ENCODE measurements at places on chromosomes 11 and 22. TPM values are rescaled to one million over a fixed set of nuclear protein-coding genes. Genes with fewer than 3 reads are reported as not detected.
A peak's percentile ranks its signal among the peaks of the same experiment; 100 is the strongest.

GRCh38 chr11:98616098-98616655 lies 404.6 kb upstream of the CNTN5 start:
- H3K4me1 ChIP-seq: no peaks in the 10 kb centered on the region
- H3K27me3 ChIP-seq: no peaks in the 10 kb centered on the region
- H3K4me3 ChIP-seq: no peak overlapping the region

Gene OR6T1
- not detected for total RNA-seq

Gene OR51I1
- total RNA-seq: not detected

Gene HEPHL1
- total RNA-seq: not detected

GRCh38 chr11:69588270-69588669 lies 52.7 kb upstream of the CCND1 start:
- no peak overlapping the region for H3K27ac ChIP-seq
- H3K4me1 ChIP-seq: no peaks in the 10 kb centered on the region
- no peak overlapping the region for H3K4me3 ChIP-seq
- H3K36me3 ChIP-seq: no peaks in the 10 kb centered on the region
- DNase-seq: no peak

Gene PRG3
- not detected for total RNA-seq

DNA sequence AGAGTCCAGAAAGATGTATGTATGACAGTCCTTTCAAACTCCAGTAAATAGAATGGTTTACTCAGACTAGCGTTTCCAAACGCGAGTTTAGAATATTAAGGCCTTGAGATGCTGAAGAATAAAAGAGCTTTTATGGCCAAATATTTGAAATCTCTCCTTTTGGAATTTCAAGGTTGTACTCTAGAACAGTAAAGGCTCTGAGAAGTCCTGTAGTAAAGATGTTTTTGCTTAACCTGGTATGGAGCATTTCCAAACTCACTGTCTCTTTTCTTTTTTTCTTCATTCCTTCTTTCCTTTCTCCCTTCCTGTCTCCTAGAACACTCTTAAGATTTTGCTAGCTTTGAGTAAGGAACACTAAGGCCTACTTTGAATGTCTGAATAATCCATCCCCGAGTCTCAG lies 91.4 kb upstream of the RAG2 start:
- H3K27me3 ChIP-seq: no peaks in the 10 kb centered on the region
- H3K4me3 ChIP-seq: no peak overlapping the region
- no peaks in the 10 kb centered on the region for H3K4me1 ChIP-seq

DNA sequence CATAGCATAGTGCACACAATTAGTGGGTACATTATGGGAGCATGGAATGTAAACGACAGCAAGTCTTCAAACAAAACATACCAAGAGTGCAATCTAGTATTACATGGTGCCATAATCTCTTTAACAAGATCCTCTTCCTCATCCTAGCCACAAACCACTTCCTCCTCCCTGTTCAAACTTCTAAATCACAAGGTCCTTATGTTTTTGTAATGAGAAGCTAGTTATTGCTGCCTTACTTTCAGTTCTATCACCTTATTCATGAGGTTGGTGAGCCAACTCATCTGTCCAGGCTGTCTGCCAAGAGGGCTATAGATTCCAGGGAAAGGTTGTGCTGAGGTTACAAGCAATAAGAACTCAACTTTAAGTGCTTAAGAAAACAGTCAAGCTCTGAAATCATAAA lies 195.4 kb upstream of the ARHGAP20 start:
- no peak overlapping the region for H3K27ac ChIP-seq
- peaks cover 15% of the 10 kb centered on the region for H3K4me1 ChIP-seq

Gene CARD18
- not detected for total RNA-seq

DNA sequence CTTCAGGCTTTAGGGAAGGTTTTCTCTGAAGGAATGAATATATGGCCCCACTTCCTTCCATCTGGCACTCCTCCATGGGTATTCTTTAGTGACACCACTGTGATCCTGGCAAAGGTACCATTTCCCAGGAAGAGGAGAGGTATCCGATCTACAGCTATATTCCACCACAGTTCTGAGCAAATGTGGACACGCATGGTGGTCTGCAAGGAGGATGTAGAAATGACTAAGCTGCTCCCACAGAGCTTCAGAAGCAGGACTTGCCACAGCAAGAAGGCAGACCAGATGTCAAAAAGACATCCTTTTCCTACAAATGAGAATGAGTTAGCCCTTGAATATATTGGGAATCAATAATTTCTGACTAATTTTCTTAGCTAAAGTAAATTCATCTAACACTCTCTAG lies 45.5 kb downstream of the ARFGAP2 start:
- peak; percentile 21 for DNase-seq
- peaks cover 36% of the 10 kb centered on the region for H3K4me1 ChIP-seq
- H3K4me3 ChIP-seq: no peak overlapping the region
- no peaks in the 10 kb centered on the region for H3K36me3 ChIP-seq

DNA sequence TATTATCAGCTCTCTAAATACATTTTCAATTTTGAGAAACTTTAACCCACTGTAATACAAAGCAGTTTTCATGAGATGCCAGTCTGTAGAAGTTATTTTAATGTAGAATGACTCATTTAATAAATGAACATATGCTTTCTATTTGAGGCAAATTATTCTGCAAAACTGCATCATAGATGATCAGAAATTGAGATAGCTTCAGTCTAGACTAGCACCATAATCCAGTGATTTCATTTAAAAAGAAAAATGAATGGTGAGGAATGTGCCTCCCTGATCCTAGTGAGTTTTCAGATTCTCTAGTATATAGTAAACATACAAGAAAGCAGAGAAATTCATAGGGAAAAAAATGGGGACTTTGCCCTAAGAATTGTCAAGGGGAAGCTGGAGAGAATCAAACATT lies 66.1 kb downstream of the OR5AK2 start:
- no peak overlapping the region for H3K4me3 ChIP-seq
- no peak overlapping the region for H3K27ac ChIP-seq
- H3K36me3 ChIP-seq: no peaks in the 10 kb centered on the region
- H3K27me3 ChIP-seq: no peaks in the 10 kb centered on the region
- no peaks in the 10 kb centered on the region for H3K4me1 ChIP-seq

Gene PVALB
- not detected for total RNA-seq

DNA sequence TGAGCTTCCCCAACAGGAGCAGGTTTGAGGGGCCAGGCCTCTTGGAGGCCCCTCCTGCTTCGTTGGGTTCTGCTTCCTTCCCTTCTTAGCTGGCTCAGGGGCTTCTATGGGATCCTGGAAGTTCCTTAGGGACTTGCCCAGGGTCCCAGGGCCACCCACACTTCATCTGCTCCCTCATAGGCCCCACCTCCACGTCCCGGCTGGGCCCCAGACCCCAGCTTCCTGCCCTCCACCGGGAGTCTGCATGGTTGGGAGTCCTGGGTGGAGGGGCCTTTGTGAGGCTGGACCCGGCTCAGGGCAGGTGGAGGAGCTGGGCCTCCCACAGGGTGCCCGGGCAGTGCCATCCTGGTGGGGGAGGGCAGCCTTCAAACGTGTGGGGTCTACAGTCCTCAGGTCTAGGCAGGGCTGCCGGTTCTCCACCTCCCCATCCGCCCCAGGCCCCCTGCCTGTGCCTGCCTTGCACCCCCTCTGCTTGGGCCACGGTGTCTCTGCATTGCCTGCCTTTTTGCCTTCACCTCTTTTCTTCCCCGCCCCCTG lies 11.6 kb downstream of the OTUB1 start:
- no peak for DNase-seq
- peaks cover 34% of the 10 kb centered on the region for H3K36me3 ChIP-seq
- peaks cover 13% of the 10 kb centered on the region for H3K27me3 ChIP-seq

Gene TYR
- total RNA-seq: not detected

- no peak overlapping the region for H3K4me3 ChIP-seq
- no peak overlapping the region for H3K27ac ChIP-seq
- H3K27me3 ChIP-seq: no peaks in the 10 kb centered on the region
- DNase-seq: no peak
- H3K4me1 ChIP-seq: no peaks in the 10 kb centered on the region
Observed at GRCh38 chr11:104546501-104546900, 351.8 kb downstream of the CASP12 start.

Gene CREB3L1
- 8.8 TPM for total RNA-seq

Gene CECR2
- total RNA-seq: 98.9 TPM

GRCh38 chr11:106082096-106082495 lies 4.6 kb downstream of the AASDHPPT start:
- DNase-seq: no peak
- no peaks in the 10 kb centered on the region for H3K27me3 ChIP-seq
- H3K36me3 ChIP-seq: peaks cover 65% of the 10 kb centered on the region
- H3K4me1 ChIP-seq: peaks cover 5% of the 10 kb centered on the region
- no peak overlapping the region for H3K4me3 ChIP-seq

DNA sequence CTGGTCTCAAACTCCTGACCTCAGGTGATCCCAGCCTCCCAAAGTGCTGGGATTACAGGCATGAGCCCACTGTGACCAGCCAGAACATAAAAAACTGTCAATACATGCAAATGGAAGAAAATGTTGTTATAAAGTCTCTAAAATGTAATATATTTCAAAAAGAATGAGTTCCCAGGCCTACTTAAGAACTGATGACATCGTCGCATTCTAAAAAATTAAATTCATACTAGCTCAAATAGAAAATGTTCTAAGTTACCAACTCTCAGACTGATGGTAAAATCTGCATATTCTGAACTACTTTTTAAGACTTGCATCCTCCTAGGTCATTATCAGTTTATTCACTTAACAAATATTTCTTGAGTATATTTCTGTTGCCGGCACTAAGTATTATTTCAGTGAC lies 163.3 kb downstream of the CADM1 start:
- DNase-seq: no peak
- H3K4me3 ChIP-seq: no peak overlapping the region
- no peaks in the 10 kb centered on the region for H3K36me3 ChIP-seq
- peaks cover 14% of the 10 kb centered on the region for H3K4me1 ChIP-seq
- no peaks in the 10 kb centered on the region for H3K27me3 ChIP-seq

- H3K4me3 ChIP-seq: no peak overlapping the region
- peaks cover 13% of the 10 kb centered on the region for H3K27me3 ChIP-seq
- H3K36me3 ChIP-seq: no peaks in the 10 kb centered on the region
- no peak for DNase-seq
- no peaks in the 10 kb centered on the region for H3K4me1 ChIP-seq
Observed at GRCh38 chr11:19327280-19327679, 86.5 kb upstream of the E2F8 start.

- no peak overlapping the region for H3K4me3 ChIP-seq
- no peak for DNase-seq
- no peak overlapping the region for H3K27ac ChIP-seq
Observed at GRCh38 chr11:3080733-3081385, 23.6 kb upstream of the CARS1 start.

- peak overlapping the region; percentile 29 for H3K27ac ChIP-seq
- H3K27me3 ChIP-seq: no peaks in the 10 kb centered on the region
- no peak for DNase-seq
- peaks cover 24% of the 10 kb centered on the region for H3K4me1 ChIP-seq
Observed at GRCh38 chr11:36048496-36049247, 104.8 kb downstream of the LDLRAD3 start.

- H3K4me1 ChIP-seq: no peaks in the 10 kb centered on the region
- peaks cover 45% of the 10 kb centered on the region for H3K27me3 ChIP-seq
- DNase-seq: no peak
- no peak overlapping the region for H3K27ac ChIP-seq
Observed at GRCh38 chr11:89498845-89499448, 7.8 kb upstream of the NOX4 start.

- no peak for DNase-seq
- no peaks in the 10 kb centered on the region for H3K36me3 ChIP-seq
- H3K4me3 ChIP-seq: no peak overlapping the region
- H3K4me1 ChIP-seq: no peaks in the 10 kb centered on the region
- no peak overlapping the region for H3K27ac ChIP-seq
Observed at GRCh38 chr11:14934641-14935351, 37.4 kb downstream of the CALCA start.

DNA sequence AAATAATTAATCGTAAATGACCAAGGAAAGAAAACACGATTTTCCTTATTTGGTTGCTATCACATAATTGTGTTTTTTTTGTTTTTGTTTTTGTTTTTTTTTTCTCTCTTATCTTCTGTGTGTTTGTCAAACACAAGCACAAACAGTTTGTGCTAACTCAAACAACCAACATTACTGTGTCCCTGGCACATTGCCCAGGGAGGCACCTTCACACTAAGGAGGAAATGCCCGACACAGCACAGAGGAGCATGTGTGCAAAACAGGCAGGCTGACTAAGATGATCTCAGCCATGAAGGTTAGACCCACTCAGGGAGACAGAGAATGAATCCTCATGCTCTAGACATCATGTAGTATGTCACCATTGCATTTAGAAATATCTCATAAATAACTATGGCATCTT lies 130.1 kb downstream of the SOX6 start:
- H3K4me3 ChIP-seq: no peak overlapping the region
- no peaks in the 10 kb centered on the region for H3K36me3 ChIP-seq
- H3K27me3 ChIP-seq: no peaks in the 10 kb centered on the region
- H3K27ac ChIP-seq: no peak overlapping the region
- DNase-seq: no peak

Gene KRTAP5-9
- total RNA-seq: 0.34 TPM

DNA sequence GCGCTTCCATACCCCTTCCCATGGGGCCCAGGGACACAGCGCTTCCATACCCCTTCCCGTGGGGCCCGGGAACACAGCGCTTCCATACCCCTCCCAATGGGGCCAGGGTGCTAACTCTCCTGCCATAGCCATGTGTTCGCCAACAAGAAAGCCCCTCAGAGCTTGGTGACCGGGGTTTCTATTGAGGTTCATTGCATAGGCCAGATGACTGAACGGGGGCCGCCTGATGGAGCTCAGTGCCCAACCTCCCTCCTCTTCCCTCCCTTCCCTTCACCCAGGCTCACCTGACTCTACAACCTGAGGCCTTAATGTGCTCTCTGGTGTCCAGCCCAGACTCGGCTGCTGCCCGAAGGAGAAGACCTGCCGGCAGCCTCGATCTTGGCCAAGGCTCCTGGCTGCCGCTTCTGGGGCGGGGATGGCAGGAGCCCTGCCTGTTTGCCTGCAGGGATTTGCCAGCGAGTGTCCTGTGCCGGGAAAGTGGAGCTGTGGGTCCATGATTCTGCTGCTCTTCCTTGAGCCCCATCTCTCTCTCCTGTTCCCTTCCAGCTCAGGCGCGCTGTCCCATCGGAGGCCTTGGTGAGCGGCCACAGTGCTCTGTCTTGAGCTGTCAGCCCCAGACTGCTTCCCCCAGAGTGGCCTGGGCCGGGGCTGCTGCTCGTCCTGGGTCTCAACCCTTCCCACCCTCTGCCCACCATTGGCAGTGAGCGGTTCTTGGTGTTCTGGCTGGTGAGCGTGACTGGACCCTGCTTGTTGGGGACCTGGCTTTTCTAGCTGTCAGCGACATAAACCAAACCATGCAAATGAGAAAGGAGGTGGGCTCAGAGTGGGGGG lies 267.0 kb downstream of the TBC1D22A start:
- no peak for DNase-seq
- peak overlapping the region; percentile 48 for H3K27ac ChIP-seq
- peak overlapping the region; percentile 54 for H3K4me3 ChIP-seq
- H3K27me3 ChIP-seq: no peaks in the 10 kb centered on the region
- H3K36me3 ChIP-seq: no peaks in the 10 kb centered on the region
